ENCODE measurements at places on chromosomes 1 and 21. TPM values are rescaled to one million over a fixed set of nuclear protein-coding genes. Genes with fewer than 3 reads are reported as not detected.
A peak's percentile ranks its signal among the peaks of the same experiment; 100 is the strongest.

OR2M3 gene
- total RNA-seq: not detected

TINAGL1 gene
- total RNA-seq: not detected

TRAF3IP3 gene
- 107 TPM for total RNA-seq

YBX1 gene
- 1,773 TPM for total RNA-seq

PATJ gene
- 13.5 TPM for total RNA-seq

NAXE gene
- 84.6 TPM for total RNA-seq

ADAM15 gene
- total RNA-seq: 53.8 TPM

KCNJ9 gene
- total RNA-seq: not detected

OPTC gene
- total RNA-seq: not detected

ADCY10 gene
- total RNA-seq: not detected

UBL4B gene
- not detected for total RNA-seq

ANXA9 gene
- total RNA-seq: not detected

DNA sequence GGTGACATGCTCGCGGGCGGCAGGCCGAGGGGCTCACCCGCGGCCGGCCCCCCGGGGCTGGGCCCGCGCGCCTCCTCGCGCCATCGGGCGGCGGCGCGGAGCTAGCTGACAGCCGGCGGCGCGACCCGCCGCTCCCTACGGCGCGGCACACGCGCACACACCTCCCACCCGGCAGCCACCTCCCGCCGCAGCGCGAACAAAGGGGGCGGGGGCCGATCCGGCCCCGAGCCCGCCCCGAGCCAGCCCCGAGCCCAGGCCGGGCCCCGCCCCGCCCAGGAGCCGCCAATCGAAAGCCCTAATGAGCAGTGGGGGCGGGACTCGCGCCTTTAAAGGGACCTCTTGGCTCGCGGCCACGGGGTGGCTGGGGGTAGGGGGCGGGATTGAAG lies at the start of gene KIF21B:
KIF21B (minus strand) TSS at position 198 of the 386 bp plus-strand sequence. CDS start 331 bp downstream, outside the sequence.
- peak within 1 kb of the TSS; percentile 90 for H3K4me3 ChIP-seq
- peaks cover 72% of the 10 kb centered on the region for H3K4me1 ChIP-seq
- no peaks in the 10 kb centered on the region for H3K27me3 ChIP-seq
- peak within 1 kb of the TSS; percentile 100 for H3K27ac ChIP-seq

GRCh38 chr21:34333121-34333739 lies 30.6 kb upstream of the KCNE2 start:
- H3K4me1 ChIP-seq: no peaks in the 10 kb centered on the region
- no peak overlapping the region for H3K4me3 ChIP-seq
- no peak overlapping the region for H3K27ac ChIP-seq
- DNase-seq: no peak
- H3K27me3 ChIP-seq: no peaks in the 10 kb centered on the region

- no peak overlapping the region for H3K4me3 ChIP-seq
- no peaks in the 10 kb centered on the region for H3K4me1 ChIP-seq
- no peak for DNase-seq
- no peak overlapping the region for H3K27ac ChIP-seq
- H3K36me3 ChIP-seq: peaks cover 26% of the 10 kb centered on the region
These were observed 113.1 kb upstream of the BMP8A start for GRCh38 chr1:39378377-39378776.

DNA sequence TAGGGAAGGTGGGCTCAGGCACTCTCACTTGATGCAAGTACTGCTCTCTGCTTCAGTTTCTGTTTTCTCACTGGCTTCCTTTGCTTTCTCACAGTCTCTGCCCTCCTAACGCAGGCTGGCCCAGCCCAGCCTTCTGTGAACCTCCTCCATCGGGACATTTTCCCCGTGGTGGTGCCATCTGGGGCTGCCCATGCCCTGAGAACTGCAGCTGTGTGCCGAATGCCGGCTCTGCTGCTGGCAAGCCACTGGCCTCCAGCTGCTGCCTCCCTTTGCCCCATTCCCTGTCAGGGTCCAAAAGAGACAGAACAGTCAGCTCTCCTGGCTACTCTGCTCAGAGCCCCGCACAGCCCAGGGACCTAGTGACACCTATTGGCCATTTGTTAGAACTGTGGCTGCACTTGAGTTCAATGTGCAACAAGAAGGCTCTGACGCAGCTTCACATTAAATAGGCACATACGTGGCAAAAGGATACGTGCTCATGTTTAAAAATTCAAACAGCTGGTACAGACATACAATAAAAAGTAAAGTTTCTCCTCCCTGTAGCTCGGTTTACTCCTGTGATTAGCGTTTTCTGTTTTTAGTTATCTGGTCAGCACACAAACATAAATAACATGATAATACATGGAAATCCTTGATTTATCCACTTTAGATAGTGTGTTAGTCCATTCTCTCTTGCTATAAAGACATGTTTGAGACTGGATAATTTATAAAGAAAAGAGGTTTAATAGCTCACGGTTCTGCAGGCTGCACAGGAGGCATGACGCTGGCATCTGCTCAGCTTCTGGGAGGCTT lies 46.6 kb downstream of the FCRL5 start:
- no peaks in the 10 kb centered on the region for H3K36me3 ChIP-seq
- H3K4me1 ChIP-seq: no peaks in the 10 kb centered on the region
- H3K27ac ChIP-seq: no peak overlapping the region
- peaks cover 5% of the 10 kb centered on the region for H3K27me3 ChIP-seq
- H3K4me3 ChIP-seq: no peak overlapping the region

- no peak for DNase-seq
- no peak overlapping the region for H3K4me3 ChIP-seq
- no peak overlapping the region for H3K27ac ChIP-seq
- H3K36me3 ChIP-seq: no peaks in the 10 kb centered on the region
- H3K4me1 ChIP-seq: no peaks in the 10 kb centered on the region
These were observed 785.1 kb downstream of the LTN1 start for GRCh38 chr21:28207436-28208173.

DNA sequence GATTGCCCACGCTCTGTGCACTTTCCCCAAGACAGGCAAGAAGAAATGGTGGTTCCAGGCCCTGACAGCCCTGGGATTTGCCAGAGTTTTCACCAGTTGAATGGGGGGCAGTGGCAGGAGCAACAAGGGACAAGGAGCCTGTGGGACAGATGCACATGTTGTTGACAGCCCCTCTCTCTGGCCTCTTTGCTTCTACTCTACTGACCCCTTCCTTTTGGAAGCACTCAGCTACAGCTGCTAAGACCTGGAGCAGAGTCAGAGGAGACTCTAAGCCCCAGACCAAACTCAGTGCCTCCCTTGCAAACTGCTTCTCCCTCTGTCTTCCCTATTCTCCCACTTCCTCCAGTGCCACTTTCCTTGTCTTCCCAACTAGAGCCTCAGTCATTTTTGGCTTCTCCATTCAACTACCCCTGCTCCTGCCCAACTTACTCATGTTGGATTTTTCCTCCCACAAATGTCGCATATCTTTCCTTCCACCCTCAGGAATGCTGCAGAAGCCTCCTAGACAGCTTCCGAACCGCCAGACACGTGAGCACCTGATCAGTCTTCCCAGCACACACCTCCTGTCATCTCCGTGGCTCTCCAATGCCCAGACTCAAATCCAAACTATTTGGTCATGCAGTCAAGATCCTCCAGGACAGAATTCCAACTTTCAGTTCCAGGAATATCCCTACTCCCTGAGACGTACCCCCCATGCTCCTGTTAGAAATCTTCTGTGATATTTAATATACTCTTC lies 9.1 kb downstream of the INKA2 start:
- no peaks in the 10 kb centered on the region for H3K27me3 ChIP-seq
- no peaks in the 10 kb centered on the region for H3K4me1 ChIP-seq
- H3K36me3 ChIP-seq: no peaks in the 10 kb centered on the region
- H3K4me3 ChIP-seq: no peak overlapping the region
- no peak overlapping the region for H3K27ac ChIP-seq

DNA sequence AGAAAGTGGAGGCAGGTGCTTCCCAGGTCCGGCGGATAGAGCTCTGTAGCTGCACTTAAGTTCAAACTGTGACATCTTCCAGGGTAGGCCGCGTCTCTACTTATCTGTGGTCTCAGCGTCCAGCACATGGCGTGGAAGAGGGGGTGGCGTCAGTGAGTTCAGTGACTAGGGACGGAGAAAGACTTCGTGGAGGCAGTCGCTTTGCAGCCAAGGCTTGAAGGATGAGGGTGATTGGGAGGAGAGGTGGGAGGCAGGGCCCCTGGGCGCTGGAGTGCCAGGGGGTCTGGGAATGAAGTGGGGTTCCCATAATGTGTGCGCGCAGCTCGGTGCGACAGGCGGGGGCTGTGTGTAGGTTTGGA lies 444 bp upstream of the AGO1 start:
- no peak overlapping the region for H3K27ac ChIP-seq
- H3K4me3 ChIP-seq: peak overlapping the region; percentile 89

- no peak overlapping the region for H3K4me3 ChIP-seq
- peaks cover 3% of the 10 kb centered on the region for H3K27me3 ChIP-seq
- no peaks in the 10 kb centered on the region for H3K36me3 ChIP-seq
- no peak for DNase-seq
- H3K4me1 ChIP-seq: no peaks in the 10 kb centered on the region
These were observed 685.9 kb downstream of the MATN1 start for GRCh38 chr1:30037251-30038118.

DNA sequence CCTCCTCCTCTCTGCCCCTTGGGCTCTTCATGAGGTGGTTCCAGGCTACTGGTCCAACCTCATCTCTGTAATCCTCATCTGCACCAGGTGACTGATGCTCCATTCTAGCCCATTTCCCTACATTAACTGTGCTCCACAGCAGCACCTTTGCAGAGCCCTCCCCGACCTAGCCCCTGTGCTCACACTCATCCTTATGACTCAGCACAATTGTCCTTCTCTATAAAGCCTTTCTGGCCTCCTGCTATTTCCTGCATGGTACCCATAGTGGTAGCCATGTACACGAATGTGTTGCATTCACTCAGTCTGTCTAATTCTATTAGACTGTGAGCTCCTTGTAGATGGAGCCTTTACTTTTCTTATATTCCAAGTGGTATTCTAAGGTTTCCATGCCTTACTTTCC lies 339.0 kb downstream of the DISC1 start:
- H3K36me3 ChIP-seq: peaks cover 26% of the 10 kb centered on the region
- DNase-seq: no peak
- H3K27me3 ChIP-seq: no peaks in the 10 kb centered on the region
- no peaks in the 10 kb centered on the region for H3K4me1 ChIP-seq
- no peak overlapping the region for H3K4me3 ChIP-seq

- H3K27me3 ChIP-seq: no peaks in the 10 kb centered on the region
- no peak overlapping the region for H3K27ac ChIP-seq
- H3K36me3 ChIP-seq: peaks cover 32% of the 10 kb centered on the region
- no peak overlapping the region for H3K4me3 ChIP-seq
These were observed 10.2 kb downstream of the USP16 start for GRCh38 chr21:29034678-29035077.

DNA sequence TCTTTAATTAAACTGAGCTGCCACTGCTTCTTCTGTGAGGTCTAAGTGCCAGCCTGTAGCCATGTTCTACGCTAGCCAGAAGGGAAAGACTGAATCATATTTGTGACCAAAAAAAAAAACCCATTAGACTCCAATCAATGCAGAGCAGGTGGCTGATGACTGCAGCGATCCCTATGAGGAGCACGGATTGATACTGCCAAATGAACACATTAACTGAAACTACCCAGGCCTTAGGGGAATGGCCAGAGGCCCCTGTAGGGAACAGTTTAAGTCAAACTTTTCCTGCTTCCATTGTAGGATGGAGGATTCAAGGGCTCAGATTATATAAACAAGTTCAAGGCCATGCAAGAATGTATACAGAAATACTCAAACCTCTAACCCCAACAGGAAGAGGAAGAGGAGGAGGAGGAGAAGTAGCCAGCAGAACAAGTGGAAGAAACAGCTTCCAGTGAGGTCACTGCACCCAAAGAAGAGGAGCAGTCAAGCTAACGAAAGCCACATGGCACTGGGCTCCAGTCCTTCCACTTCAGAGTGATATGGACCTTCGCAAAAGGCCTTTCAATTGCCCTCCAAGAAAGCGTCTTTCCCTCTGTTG lies 328.3 kb downstream of the SMYD3 start:
- H3K4me1 ChIP-seq: no peaks in the 10 kb centered on the region
- no peak overlapping the region for H3K27ac ChIP-seq
- no peaks in the 10 kb centered on the region for H3K27me3 ChIP-seq

GRCh38 chr1:205967554-205968335 lies 24.5 kb upstream of the SLC26A9 start:
- no peaks in the 10 kb centered on the region for H3K27me3 ChIP-seq
- H3K4me3 ChIP-seq: no peak overlapping the region
- no peak overlapping the region for H3K27ac ChIP-seq
- no peaks in the 10 kb centered on the region for H3K4me1 ChIP-seq
- no peaks in the 10 kb centered on the region for H3K36me3 ChIP-seq

Measured in activated naive CD4-positive, alpha-beta T cell treated with anti-CD3 and anti-CD28 coated beads for 36 hours (primary cell).